ENCODE measurements at places on chromosomes 1 and 21. TPM values are rescaled to one million over a fixed set of nuclear protein-coding genes. Genes with fewer than 3 reads are reported as not detected.

The LGR6 gene
- total RNA-seq = not detected

The HTR6 gene
- not detected for total RNA-seq

The CFHR3 gene
- total RNA-seq = not detected

The PODN gene
- total RNA-seq = 4.1 TPM

The KCNJ10 gene
- total RNA-seq = not detected

The CAPN8 gene
- total RNA-seq = not detected

The AIM2 gene
- not detected for total RNA-seq

The RCC2 gene
- 98.5 TPM for total RNA-seq

The ARHGEF16 gene
- 34.9 TPM for total RNA-seq

The RAP1GAP gene
- 0.03 TPM for total RNA-seq

The RIIAD1 gene
- not detected for total RNA-seq

GRCh38 chr1:29209173-29209572 lies 21.6 kb downstream of the MECR start:
- DNase-seq = no peak

GRCh38 chr1:193309936-193310475 lies 123.6 kb upstream of the B3GALT2 start:
- no peak for DNase-seq

GRCh38 chr1:202058001-202058908 lies 47.9 kb downstream of the ELF3 start:
- DNase-seq = peak; percentile 97

DNA sequence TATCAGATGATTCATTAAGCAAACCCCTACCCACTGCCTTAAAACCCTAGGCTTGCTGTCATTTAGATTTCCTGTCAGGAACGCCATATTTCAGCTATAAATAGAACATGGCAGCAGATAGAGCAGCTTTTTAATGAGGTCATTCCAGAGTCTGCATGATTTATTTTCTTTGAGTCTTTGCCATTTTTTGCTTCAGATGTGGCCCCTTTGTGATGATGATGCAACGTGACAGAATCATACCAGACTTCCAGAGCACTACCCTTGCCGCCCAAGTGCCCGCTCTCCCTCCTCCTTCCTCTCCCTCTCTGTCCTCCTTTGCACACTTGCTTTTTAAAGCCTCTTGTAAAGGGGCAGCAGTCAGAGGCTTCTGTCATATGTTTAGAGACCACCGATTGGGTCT lies 55.5 kb upstream of the TRIM67 start:
- peak; percentile 86 for DNase-seq

DNA sequence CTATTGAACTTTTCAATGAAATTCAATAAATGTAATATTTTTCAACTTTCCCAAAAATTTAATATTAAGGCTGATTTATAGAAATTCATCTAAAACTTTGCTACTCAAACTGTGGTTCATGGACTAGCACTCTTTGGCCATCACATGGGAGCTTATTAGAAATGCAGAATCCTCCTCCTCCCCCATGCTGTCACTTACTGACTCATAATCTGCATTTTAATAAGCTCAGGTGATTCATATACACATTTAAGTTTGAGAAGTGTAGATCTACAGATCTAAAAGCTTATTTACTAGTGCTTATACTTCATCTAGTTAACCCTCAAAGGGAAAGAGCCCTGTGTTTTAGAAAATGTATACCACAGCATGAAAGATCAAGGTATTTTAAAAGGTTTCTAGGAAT lies 84.3 kb downstream of the HS2ST1 start:
- no peak for DNase-seq

DNA sequence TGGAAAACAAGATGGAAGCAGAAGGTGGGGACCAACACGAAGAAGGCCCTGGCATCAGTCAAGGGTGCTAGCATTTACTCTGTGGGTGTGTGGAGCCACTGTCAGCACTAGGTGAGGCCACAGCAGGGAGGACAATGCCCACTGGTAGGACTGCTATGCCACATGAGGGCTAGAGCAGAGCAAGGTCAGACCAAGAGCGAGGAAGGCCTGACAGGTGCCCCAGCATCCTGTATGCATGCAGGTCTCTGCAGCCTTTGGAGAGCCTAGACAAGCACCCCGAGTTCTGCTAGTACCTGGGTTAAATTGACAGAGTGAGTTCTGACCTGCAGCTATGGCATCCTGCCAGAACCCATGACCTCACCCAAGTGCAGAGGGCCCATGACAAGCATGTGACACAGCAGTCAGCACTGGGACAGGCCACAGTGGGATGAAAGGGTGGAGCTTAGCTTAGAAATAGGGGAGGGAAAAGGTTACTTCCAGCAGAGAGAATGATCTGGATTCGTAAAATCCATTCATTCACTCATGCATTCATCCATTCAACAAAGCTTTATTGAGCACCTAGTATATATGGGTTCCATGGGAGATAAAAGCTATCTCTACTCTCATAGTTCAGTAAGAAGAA lies 9.0 kb upstream of the CSF1 start:
- no peak for DNase-seq

DNA sequence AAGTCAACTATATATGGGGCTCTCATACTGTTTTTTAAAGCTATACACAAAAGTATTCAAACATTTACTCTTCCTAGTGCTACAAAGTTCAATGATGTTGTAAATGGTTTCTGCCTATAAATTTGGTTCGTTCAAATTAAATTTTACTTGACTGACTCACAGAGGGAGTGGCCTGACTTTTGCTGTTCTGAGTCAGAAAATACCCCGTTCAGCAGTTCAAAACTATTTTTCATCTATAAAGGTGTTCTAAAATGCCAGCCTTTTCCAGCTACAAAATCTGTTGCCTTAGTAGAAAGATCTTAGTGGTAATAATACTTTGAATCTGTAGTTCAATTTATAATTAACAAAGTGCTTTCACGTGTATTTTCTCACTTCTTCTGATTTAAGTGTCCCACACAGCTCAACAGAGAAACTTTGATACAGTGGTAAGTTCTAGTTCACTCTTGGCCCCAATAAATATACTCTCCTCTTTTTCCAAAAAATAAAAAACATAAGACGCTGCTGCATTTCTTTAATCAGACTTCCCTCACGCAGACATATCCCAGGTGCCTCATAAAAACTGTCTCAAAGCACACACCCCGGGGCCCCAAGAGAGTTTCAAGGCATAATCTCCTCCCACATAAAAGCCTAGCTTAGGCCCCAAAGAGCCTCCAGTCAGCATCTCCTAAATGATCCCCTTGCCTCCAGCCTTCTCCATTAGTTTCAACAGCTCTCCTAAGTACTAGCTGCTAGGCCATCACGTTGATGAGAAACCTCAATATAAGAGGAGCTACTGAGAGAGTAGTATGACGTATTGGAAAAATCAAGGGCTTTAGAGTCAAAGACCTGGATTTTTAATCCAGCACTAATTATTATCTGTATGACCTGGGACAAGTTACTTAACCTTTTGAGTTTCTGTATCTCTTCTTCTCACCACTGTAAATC lies 3.2 kb downstream of the PTP4A2 start:
- no peak for DNase-seq

DNA sequence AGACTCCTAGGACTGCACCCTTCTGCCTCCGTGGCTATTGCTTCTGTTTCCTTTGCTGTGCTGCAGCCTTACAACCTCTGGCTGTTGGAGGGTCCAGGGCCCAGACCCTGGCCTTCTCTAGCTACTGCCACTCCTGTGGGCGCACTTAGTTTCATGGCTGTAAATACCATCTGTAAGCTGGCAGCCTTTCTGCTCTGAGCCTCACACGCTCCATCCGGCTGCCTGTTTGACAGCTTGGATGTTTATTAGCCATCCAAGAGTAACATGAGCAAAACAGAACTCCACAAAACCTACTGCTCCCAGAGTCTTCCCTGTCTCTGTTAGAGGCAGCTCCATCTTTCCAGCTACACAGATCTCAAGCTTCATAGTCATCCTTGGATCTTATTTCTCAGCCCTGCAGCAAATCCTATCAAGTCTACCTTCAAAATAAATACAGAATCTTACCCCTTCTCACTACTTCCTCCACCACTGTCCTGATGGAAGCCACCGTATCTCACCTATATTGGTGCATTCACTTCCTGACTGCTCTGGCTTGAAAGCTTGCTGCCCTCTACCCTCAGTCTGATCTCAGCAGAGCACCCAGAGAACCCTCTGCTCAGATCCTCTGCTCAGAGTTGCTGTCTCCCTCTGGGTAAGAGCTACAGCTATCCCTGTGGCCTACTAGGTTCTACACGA lies 19.1 kb downstream of the SLC25A33 start:
- no peak for DNase-seq

- DNase-seq = no peak
Observed at GRCh38 chr1:62726011-62726442, 37.8 kb upstream of the DOCK7 start.

DNA sequence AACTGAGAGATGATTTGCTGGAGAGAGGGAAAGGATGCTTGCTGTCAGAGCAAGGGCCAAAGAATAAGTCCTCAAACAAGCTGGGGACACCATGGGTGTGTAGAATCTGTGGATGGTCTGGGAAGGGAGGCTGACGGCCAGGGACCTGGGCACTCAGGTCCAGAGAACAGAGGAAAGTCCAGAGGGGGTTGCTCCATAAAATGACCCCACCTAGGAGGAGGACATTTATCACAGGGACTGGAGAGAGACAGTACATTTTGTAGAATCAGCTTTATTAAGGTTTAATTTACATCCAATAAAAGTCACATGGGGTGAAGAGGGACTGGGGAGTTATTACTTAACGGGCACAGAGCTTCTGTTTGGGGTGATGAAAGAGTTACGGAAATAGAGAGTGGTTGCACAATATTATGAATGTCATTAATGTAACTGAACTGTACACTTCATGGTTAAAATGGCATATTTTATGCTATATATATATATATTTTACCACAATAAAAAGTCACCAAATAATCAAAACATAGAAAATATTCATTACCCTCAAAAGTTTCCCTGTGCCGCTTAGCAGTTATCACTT lies 73.0 kb upstream of the ABCD3 start:
- DNase-seq = no peak

DNA sequence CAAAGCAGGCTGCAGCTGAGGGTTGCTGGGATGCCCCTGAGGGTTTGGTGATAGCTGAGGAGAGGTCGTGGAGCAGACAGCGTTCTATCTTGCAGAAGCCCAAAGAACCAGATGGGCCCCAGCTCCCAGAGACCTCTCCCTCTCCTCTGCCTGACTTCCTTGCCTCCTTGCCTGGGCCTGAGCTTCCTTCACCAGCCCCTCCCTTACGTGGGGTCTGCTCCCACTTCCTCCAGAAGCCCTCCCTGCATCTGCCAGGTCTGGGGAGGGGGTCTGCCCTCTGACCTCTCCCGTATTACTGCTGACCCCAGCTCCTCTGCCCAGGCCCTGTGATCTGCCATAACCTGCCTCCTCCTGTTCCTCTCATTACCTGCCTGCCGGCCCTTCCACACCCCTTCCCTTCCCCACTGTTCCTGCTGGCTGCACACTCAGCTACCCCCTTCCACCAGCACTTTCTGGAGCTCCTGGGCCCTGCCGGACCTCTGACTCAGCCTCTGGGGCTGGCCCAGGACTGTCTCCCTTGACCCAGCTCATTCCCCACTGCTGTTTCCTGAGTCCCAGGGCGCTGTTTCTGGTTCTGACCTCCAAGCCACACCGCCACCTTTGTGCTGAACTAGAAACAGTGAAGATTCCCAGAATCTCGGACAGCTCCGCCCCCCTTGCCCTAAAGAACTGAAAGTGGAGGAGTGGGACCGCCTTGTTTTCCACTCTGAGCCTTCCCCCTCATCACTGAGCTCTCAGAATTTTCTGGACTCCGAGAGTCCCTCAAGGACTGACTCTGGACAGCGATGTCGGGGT lies 237.7 kb upstream of the C1orf174 start:
- no peak for DNase-seq

DNA sequence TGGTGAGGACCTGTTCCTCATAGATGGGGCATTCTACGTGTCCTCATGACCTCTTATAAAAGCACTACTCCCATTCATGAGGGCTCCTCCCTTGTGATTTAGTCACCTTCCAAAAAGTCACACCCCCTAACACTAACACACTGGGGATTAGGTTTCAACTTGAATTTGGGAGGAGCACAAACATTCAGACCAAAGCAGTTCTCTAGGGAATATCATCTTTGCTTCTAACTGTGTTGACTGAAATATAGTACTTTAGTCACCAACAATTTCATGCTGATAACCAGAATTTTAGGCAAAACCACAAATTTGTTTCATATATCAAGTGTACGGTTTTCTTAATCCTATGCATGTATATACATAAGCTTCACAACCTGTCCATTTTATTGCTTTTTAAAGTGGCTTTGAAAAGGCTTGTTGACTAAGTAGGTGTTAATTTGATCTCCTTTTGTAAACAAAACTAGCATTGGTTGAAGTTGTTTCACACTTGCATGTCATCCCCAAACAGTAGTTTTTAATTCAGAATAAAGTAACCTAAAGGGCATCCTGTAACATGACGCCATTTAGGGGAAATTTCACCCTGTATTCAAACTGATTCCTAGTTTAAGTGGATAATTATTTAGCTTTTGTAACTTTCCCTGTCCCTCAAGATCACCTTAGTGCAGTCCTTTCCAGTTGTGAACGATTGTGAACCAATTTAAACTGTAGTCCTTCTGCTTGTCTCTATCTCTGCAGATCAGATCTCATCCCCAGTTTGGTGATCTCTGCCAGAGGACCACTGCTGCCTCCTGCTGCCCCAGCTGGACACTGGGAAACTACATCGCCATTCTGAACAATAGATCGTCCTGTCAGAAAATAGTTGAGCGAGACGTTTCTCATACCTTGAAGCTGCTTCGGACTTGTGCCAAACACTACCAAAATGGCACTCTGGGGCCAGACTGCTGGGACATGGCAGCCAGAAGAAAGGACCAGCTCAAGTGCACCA lies 141.1 kb downstream of the TLR5 start:
- DNase-seq = no peak

GRCh38 chr21:38386967-38387366 lies 111.3 kb downstream of the ERG start:
- DNase-seq = no peak

DNA sequence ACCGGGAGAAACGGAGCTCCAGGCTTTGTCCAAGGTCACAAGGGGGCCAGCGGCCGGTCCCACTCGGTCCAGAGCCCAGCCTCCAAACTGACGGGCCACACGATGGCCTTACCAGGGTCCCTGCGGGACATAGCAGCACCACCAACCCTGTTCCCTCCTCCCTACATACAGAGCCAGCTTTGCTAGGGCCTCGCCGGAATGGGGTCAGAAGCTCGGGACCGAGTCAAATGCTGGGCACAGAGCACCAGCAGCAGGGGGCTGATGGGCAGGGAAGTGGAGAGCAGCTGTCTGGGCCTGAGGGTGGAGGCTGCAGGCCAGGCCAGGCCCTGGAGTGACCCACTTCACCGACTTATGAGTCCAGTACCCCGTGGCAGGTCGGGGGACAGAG lies 14.9 kb upstream of the TTC39A start:
- DNase-seq = no peak

- no peak for DNase-seq
Observed at GRCh38 chr1:158153179-158153578, 27.5 kb upstream of the CD1D start.

- no peak for DNase-seq
Observed at GRCh38 chr1:84269306-84269705, 32.2 kb upstream of the SAMD13 start.

All from SJSA1 (cell line).